ENCODE measurements at places on chromosomes 3 and 15. TPM values are rescaled to one million over a fixed set of nuclear protein-coding genes. Genes with fewer than 3 reads are reported as not detected.

GRCh38 chr3:45198264-45199260 is 27.5 kb downstream of the TMEM158 start:
- no peak for DNase-seq

GRCh38 chr3:127299276-127299675 is 11.4 kb upstream of the PRR20G start:
- DNase-seq = no peak

DNA sequence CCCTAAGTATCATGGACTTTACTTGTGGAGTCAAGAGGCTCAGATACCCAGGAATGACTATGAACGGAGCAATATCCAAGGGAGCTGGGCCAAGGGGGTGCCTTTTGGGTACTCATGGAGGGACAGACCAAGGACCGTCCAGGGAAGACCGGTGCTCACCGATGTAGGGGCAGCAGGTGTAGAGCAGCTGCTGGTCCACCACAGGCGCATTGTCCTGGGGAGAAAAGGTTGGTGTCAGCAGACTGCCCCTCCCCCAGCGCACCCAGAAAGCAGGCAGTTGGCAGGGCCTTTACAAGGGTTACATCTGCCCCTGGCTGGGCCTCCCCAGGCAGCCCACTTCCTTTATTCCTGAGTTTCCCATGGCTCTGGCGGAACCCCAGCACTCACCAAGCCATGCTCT is 7.5 kb downstream of the CDAN1 start:
- no peak for DNase-seq

DNA sequence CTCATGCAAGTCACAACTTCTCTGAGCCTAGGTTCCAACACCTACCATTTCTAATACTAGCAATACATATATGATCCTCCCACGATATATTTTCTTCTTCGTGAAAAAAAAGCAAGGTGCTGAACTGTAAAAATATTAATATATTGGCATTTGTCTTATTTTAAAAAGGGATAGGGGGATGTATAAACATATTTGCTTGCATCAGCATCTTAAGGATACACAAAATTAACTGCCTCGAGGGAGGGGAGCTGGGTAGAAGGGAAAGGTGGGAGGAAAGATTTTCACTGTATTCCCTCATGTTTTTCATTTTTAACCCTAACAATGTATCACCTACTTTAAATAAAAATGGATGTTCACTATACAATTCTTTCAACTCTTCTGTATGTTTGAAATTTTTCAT is 1.3 kb downstream of the HACD2 start:
- no peak for DNase-seq

MUC20 gene
- polyA plus RNA-seq = 3.5 TPM

TUSC7 gene
- polyA plus RNA-seq = not detected

GOLGA6L1 gene
- not detected for polyA plus RNA-seq
